ENCODE measurements at places on chromosomes 3 and 15.
A peak's percentile ranks its signal among the peaks of the same experiment; 100 is the strongest.

GRCh38 chr3:59608356-59608755 is 558.5 kb upstream of the CFAP20DC start:
- no peak for DNase-seq

DNA sequence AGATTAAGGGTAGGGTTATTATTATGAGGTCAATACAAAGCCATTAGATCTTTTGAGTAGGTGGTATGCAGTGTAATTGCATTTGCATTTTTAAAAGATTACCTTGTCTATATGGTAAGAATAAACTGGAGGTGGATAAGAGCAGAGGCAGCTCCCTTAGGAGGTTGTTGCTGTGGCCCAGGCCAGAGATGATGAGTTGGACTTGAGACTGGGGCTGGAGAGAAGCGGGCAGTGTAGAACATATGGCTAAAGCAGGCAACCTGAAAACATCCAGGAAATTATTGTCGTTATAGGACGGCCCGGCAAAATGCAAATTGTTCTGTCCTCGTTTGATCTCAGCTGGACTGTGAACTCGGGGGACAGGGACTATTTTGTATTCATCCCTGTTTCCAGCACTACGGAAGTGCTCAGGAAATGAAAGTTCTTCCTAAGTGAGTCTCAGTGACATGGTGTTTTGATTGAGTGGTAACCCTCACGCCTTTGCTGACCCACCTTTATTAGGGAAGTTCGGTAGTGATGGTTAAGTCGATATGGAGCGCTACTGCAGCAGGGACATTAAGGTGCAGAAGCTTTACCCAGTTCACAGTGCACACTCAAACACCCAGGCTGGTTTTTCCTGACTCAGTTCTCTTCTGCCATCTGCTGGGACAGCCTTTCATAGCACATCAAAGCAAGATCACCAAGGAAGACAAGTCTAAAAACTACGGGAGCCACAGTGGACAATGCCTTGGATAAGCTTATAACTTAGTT is 27.2 kb upstream of the VPS33B start:
- peak; percentile 65 for DNase-seq

DNA sequence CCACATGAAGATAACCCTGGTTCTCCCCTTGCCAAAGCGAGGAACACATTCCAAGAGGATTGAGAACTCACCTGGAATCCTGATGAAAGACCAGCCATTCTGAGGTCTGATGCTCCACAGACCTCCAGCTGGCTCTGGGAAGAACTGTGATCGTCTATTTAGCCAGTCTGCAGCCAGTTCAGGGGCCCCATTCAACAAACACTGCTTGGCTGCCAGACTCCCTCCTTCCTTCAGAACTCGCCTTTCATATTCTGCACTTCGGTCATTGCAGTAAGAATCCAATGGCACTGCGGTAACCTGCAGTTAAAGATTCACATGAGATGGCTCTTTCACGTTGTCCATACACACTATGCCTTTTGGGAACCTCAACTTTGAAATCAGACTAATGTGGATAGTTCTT is 67.6 kb downstream of the CHAC1 start:
- DNase-seq: no peak

DNA sequence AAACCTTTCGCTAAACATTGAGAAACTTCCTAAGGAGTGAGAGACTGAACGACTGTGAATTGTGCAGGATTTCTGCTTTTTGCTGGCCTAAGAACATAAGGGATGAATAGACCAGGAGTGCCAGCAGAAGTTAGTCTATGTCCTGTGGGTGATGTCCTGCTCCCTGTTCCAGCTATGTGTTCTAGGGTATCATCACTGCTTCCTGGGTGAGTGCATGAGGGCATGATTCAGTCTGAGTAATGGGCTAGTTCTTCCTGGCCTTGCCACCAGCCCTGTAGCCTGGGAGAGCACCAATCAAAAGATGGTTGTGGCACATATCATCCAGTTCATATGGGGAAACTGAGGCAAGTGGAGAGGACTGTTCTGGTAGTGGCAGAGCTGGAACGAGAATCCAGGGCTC is 153.9 kb upstream of the TPM1 start:
- DNase-seq: peak; percentile 79

GRCh38 chr3:13262493-13263211 is 157.5 kb downstream of the NUP210 start:
- no peak for DNase-seq

GRCh38 chr3:54262946-54263345 is 140.6 kb downstream of the CACNA2D3 start:
- no peak for DNase-seq

GRCh38 chr3:178382449-178383061 is 153.7 kb upstream of the KCNMB2 start:
- no peak for DNase-seq

DNA sequence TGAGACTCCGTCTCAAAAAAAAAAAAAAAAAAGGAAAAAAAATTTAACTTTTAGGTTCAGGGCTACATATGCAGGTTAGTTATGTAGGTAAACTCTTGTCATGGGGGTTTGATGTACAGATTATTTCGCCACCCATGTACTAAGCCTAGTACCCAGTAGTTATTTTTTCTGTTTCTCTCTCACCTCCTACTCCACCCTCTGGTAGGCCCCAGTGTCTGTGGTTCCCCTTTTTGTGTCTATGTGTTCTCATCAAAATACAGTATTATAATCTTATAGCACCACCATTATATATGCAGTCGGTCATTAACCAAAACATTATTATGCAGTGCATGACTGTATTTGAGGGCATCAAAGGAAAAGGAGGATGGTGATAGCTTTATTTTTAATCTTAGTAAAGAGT is 47.3 kb downstream of the CHP1 start:
- DNase-seq: no peak

GRCh38 chr15:29677871-29678461 is 144.3 kb downstream of the TJP1 start:
- DNase-seq: no peak

DNA sequence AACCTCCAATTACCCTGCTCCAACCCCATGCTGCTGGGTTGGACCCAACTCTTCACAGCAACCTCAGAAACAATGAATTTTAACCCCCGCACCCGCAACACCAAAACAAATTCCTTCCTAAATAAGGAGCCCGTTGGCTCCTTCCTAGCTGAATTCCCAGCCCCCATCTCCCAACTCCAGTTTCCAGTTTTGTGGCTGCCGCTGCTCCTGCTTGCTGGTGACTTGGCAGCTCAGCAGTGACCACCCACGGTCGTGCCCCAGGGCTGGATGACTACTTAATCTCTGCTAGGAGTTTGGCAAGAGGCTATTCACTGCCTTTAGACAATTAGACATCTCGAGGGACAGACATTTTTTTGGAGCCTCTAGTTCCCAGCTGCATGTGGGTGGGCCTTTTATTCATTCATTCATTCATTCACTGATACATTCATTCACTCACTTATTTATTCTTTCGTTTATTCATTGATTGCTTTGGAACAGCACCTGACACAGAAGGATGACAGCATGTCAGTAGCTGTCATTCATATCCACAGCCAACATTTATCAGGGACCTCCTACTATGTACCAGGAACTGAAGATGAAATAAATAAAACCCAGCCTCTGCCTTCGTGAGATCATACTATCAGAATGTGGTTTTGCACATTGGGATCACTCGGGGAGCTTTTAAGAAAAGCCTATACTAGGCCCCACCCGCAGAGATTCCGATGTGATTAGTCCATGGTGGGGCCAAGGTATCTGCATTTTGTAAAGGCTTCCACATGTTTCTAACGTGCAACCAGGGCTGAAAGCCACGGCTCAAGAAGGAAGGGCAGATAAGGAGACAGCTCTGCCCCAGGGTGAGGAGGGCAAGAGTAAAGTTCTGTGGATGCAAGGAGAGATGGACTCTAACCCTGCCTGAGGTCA is 256.5 kb downstream of the SHQ1 start:
- peak; percentile 85 for DNase-seq

DNA sequence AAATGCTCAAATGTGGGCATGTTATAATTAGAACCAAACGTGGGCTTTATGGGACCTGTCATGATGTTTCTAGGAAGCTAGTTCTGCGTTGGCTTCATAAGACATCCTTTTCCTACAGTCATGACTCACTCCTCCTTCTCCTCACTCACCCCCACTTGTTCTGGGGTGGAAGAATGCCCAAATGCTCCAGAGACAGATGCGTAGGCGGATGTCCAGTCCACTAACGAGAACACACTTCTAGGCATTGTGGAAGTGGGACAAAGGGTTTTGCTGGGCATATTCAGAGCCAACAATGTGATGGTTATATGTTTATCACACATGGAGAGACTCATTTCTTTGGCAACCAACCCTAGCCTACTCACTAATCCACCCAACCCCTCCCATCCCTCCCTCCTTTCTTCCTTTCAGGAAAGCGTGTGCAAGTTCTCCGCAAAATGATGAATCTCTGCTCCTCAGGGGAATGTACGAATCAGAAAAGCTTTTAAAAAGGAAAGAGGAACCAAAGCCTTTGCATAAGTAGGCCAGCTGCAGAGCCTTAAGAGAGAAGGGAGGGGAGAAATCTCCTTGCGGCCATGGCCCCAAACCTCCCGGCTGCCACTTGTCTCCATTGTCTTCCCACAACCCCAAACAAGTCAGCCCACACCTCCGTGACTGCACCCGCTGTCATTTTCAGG is 123.0 kb upstream of the SPRED1 start:
- peak; percentile 91 for DNase-seq
